DMS 273 treated with DMSO at 0.1 percent for 48 hours (cell line): ENCODE measurements at places on chromosomes 7 and 10.

GRCh38 chr10:17872191-17873091 is 63.3 kb downstream of the MRC1 start:
- no peak for DNase-seq

GRCh38 chr10:100969187-100970075 is at the start of gene SEMA4G:
SEMA4G (plus strand) TSS chr10:100969504; CDS start chr10:100972913, 3,409 bp downstream.
- DNase-seq, result no peak

DNA sequence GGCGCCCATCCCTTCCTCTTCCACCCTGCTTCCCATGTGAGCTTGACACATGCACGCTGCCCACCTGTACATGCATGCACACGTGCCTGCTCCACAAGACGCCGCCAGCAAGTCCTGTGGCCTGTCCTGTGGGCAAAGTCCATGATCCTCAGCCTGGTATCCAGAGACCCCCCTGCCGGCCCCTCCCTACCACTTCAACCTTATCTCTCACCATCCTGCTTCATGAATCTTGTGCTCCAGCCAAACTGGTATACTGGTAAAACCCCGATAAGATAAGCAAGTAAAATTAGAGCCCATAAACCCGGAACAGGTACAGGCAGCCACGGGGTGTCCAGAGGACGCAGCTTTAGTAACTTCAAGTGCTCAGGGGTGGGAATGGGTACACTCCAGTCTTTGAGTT is 11.8 kb upstream of the TBXAS1 start:
- DNase-seq, result no peak

DNA sequence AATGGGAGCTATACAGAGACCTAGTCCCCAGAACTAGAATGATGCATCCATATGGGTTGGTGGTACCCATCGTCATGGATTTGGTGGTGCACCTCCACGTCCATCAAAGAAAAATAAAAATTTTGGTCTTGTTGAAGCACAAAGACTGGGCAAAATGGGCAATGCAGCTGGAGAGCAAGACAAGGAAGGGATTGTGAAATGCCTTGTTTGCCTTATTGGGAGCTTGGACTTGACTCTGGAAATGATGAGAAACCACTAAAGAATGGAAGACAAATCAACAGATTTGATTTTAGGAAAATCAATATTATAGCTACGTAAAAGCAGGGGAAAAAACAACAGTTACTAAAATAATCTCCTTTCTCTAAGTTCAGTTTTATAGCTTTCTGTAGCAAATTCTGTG is 150.9 kb downstream of the CPED1 start:
- no peak for DNase-seq

- no peak for DNase-seq
Measured at GRCh38 chr10:87503886-87504285, 807 bp upstream of the MINPP1 start.

DNA sequence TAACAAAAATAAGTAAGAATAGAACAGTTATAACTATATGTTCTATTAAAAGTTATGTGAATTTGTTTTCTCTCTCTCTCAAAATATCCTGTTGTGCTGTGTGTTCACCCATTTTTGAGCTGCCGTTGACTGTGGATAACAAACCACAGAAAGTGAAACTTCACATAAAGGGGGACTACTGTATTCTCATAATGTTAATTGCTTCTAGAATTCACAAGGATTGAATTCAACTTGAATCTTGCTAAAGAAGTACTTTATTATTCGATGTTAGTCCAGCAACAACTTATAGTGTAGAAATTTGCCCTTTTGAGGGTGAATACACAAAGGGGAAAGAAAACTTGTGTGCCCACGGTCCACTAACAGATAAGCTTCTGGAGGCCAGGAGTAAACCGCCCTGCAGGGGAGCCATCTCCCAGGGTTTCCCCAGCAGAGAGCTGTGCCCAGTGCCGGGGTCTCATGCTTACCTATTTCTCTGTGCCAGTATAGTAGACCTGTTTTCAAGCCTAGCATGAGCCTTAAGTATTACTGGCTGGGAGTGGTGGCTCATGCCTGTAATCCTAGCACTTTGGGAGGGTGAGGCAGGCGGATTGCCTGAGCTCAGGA is 87.1 kb downstream of the KAT6B start:
- no peak for DNase-seq

DNA sequence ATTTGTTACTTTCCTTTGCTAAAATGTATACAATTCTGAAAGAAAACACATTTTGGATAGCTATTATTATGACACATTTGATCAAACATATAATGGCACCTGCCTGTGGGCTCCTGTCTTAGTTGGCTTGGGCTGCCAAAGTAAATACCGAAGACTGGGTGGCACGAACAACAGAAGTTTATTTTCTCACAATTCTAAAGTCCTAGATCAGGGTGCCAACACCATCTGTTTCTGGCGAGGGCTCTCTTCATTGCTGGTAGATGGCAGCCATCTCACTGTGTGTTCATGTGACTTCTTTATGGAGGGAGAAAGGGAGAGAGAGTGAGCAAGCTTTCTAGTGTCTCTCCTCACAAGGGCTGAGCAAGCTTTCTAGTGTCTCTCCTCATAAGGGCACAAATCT is 195.8 kb upstream of the FAM3C start:
- DNase-seq, result no peak

DNA sequence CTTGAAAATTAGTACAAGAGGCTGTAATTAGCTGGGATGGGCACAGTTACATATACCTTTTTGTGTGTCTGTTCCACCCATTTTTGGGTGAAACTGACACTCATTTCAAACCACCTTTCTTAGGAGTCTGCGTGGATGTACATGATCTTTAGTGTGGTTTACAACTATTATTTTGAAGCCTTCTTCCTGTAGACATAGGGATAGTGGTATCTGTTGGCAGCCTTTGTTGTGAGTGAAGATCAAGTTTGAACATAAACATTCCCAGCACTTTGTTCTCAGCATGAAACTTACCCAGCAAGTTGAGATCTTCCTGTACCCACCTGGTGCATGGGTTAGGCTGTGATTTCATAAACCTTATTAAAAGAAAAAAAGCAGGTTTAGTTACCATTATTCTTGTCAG is 2.0 kb downstream of the BAG3 start:
- DNase-seq, result no peak

- no peak for DNase-seq
Measured at GRCh38 chr7:96233084-96233483, 88.8 kb downstream of the SLC25A13 start.

DNA sequence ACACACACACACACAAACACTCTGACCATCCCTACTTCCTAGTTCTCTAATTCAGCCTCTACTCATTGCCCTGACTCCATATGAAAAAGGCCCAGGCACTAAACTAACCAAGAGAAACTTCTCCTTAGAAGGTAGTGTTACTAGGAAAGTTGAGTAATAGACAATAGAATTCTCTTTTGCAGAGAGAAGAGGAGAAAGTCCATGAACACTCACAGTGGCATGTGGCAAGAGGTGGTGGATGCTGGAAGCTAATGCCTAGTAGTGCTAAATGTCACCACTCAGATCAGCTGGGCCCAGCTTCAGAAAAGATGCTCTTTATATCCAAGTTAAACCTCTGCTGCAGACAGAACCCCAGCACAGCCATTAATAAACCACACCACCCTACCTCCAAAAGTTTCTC is 58.2 kb downstream of the SORBS1 start:
- DNase-seq, result no peak
